Left ventricle myocardium inferior (tissue), 1 donor: ENCODE measurements at places on chromosomes 11 and 22. TPM values are rescaled to one million over a fixed set of nuclear protein-coding genes. Genes with fewer than 3 reads are reported as not detected.

DNA sequence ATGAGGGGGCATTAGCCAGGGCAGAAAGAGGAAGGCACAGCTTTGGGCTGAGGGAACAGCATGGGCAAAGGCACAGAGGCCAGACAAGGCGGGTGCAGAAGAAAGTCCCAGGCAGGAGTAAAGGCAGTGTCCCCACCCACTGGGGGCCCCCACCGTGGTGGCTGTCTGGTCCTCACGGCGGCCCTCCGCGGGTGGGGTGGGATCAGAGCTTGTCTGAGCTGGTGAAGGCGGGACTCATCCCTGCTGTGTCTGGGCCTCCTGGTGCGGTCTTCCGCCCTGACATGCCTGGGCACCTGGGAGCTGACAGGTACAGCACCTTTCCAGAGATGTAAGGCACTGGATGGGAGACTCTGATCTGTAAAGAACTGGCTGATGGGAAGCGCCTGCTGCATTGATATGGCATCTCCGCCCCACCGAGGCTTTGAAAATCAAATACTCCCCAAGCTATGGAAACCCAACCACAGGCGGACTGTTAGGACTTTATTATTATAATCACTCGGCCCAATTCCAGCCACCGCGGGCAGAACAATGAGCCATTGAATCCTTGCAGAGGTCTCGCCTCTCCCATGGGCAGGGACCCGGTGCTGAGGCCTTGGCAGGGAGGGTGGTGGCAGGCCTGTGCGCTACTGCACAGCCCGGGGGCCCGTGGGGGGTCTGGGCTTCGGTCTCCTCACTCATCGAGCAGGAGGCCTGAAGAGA lies 14.2 kb upstream of the GNB1L start:
- H3K27me3 ChIP-seq: no peaks in the 10 kb centered on the region
- no peaks in the 10 kb centered on the region for H3K36me3 ChIP-seq
- no peak overlapping the region for H3K27ac ChIP-seq
- peak; percentile 6 for DNase-seq
- H3K4me3 ChIP-seq: no peak overlapping the region

DNA sequence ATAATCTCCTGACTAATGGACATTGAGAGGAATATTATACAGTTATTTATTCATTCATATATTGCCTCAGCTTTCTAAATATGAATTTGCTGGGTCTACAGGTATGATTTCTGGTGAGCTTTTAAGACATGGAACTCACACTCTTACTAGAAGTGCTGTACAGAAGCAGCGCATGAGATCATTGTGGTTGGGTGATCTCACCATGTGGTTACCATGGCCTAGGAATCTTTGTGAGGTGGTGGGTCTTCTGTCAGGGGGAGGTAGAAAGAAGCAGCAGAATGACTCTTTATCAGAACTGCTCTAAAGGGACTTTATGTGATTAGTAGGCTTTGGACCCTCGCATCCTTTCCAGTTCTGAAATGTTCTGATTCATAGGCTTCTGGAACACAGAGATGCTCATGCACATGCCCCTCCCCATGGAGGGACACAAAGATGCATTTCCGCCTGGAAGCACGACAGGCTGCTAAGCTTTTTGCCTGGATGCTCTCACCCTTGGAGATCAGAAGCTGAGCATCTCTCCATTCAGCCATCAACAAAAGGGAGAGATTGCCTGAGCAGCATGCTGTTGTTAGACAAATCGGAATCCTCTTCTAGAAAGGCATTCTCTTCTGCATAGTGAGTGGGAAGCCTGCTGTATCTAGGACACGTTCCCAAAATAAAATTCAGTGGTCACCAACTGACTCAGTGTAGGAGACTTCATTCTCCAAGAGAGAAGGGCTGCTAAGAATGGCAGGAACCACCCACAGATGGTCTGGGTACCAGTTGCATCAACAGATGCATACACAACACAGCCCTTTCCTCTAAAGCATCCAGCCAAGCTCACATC lies 51.3 kb downstream of the KIRREL3 start:
- no peaks in the 10 kb centered on the region for H3K36me3 ChIP-seq
- H3K4me1 ChIP-seq: no peaks in the 10 kb centered on the region
- no peak overlapping the region for H3K4me3 ChIP-seq
- peaks cover 20% of the 10 kb centered on the region for H3K27me3 ChIP-seq
- no peak overlapping the region for H3K27ac ChIP-seq

GRCh38 chr22:40703174-40703573 lies 23.9 kb downstream of the MCHR1 start:
- H3K4me3 ChIP-seq: no peak overlapping the region
- no peaks in the 10 kb centered on the region for H3K36me3 ChIP-seq
- no peak for DNase-seq
- no peaks in the 10 kb centered on the region for H3K27me3 ChIP-seq
- H3K4me1 ChIP-seq: no peaks in the 10 kb centered on the region

GRCh38 chr11:87304412-87304811 lies 266.7 kb downstream of the TMEM135 start:
- H3K4me3 ChIP-seq: no peak overlapping the region
- no peak for DNase-seq
- no peak overlapping the region for H3K27ac ChIP-seq
- peaks cover under 1% of the 10 kb centered on the region for H3K36me3 ChIP-seq

DNA sequence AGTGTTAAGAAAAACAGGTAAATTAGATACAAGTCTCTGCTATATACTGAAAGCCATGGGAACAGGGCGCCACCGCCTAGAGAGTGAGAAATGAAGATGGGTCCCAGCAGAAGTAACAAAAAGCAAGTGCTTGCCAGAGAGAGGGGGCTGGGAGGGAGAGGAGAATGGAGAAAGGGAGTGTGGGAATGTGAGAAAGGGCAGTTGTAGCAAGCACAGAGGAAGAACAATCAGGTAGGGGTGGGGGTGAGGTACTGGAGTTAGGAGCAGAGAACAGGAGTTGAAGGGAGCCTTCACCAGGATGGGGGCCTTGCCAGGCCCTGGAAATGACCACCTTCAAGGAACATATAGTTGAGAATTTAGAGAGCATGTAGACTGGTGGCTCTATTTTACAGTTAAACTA lies 66.8 kb downstream of the TCF20 start:
- no peak overlapping the region for H3K27ac ChIP-seq
- peaks cover 8% of the 10 kb centered on the region for H3K36me3 ChIP-seq
- H3K4me1 ChIP-seq: no peaks in the 10 kb centered on the region
- no peak overlapping the region for H3K4me3 ChIP-seq
- no peak for DNase-seq

- DNase-seq: no peak
- H3K4me1 ChIP-seq: peaks cover 4% of the 10 kb centered on the region
- no peaks in the 10 kb centered on the region for H3K27me3 ChIP-seq
- H3K36me3 ChIP-seq: no peaks in the 10 kb centered on the region
Measured at GRCh38 chr11:100576718-100577021, 110.4 kb upstream of the ARHGAP42 start.

- H3K36me3 ChIP-seq: no peaks in the 10 kb centered on the region
- peak overlapping the region; percentile 89 for H3K27ac ChIP-seq
- peaks cover 40% of the 10 kb centered on the region for H3K4me1 ChIP-seq
- peak; percentile 71 for DNase-seq
Measured at GRCh38 chr11:69122630-69123431, 32.9 kb upstream of the SMIM38 start.

GRCh38 chr22:44661659-44662569 lies 40.1 kb upstream of the PRR5 start:
- H3K27ac ChIP-seq: no peak overlapping the region
- no peak overlapping the region for H3K4me3 ChIP-seq
- H3K36me3 ChIP-seq: no peaks in the 10 kb centered on the region
- H3K27me3 ChIP-seq: peaks cover 21% of the 10 kb centered on the region

GRCh38 chr11:34261820-34262219 lies 96.0 kb downstream of the ABTB2 start:
- no peaks in the 10 kb centered on the region for H3K36me3 ChIP-seq
- no peak for DNase-seq
- no peaks in the 10 kb centered on the region for H3K27me3 ChIP-seq
- H3K4me1 ChIP-seq: peaks cover 54% of the 10 kb centered on the region
- H3K4me3 ChIP-seq: no peak overlapping the region

GRCh38 chr22:30426388-30427353 lies 1.1 kb downstream of the MTFP1 start:
- H3K27ac ChIP-seq: peak overlapping the region; percentile 85
- H3K27me3 ChIP-seq: no peaks in the 10 kb centered on the region
- peak overlapping the region; percentile 89 for H3K4me3 ChIP-seq
- H3K36me3 ChIP-seq: no peaks in the 10 kb centered on the region
- DNase-seq: peak; percentile 68
- H3K4me1 ChIP-seq: peaks cover 46% of the 10 kb centered on the region

DNA sequence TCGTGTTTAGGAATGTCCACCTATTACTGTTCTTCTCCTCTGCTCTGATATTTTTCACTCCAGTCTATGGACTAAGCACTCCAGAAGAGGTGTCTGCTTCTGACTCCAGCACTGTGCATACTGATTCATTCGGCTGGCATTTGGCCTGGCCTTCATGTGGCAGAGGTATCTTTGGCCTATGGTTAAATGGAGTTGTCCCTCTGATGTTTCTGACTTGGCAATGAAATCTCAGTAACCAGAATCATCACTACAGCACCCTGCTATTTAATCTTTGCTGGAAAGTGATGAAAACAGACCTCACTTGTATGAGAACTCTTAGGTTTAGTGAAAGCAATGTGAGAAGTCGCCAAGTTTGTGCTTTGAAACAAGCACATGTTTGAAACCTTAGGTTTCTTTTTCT lies 155.2 kb downstream of the MAML2 start:
- H3K27ac ChIP-seq: peak overlapping the region; percentile 63
- peaks cover 15% of the 10 kb centered on the region for H3K4me1 ChIP-seq
- no peak overlapping the region for H3K4me3 ChIP-seq
- no peaks in the 10 kb centered on the region for H3K27me3 ChIP-seq
- DNase-seq: peak; percentile 29
- no peaks in the 10 kb centered on the region for H3K36me3 ChIP-seq

GRCh38 chr11:3989276-3989920 lies 105.2 kb upstream of the RRM1 start:
- peaks cover 28% of the 10 kb centered on the region for H3K4me1 ChIP-seq
- H3K36me3 ChIP-seq: no peaks in the 10 kb centered on the region
- no peak for DNase-seq
- no peak overlapping the region for H3K27ac ChIP-seq

- no peak for DNase-seq
- H3K4me3 ChIP-seq: no peak within 1 kb of the TSS
- peaks cover 78% of the 10 kb centered on the region for H3K27me3 ChIP-seq
- H3K27ac ChIP-seq: no peak within 1 kb of the TSS
- H3K4me1 ChIP-seq: no peaks in the 10 kb centered on the region
- H3K36me3 ChIP-seq: no peaks in the 10 kb centered on the region
Measured at GRCh38 chr22:30471616-30472318, at the start of gene SEC14L3. Gene SEC14L3, minus strand, starts transcription at chr22:30472017. Its CDS starts 59 bp downstream, at chr22:30471958.

- no peak overlapping the region for H3K4me3 ChIP-seq
- peak; percentile 22 for DNase-seq
- H3K4me1 ChIP-seq: no peaks in the 10 kb centered on the region
- H3K27me3 ChIP-seq: peaks cover 93% of the 10 kb centered on the region
- no peak overlapping the region for H3K27ac ChIP-seq
Measured at GRCh38 chr22:27137871-27138337, 480.5 kb downstream of the MIAT start.

DNA sequence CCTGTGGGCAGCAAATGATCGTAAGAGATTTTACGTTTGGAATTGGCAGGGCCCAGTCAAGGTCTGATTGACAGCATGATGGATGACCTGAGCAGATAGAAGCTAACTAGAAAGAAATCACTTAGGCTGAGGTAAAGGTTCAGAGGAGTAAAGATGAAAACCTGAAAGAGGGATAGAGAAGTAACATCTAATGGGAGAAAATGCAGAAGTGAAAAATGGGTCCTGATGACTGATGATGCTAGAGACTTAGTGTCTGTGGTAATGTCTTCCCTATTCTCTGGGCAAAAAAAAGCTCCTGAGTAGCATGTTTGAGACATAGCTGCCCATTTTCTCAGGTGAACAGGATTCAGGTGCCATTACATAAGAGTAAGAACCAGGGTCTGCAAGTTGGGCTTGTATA lies 628.8 kb upstream of the ANO5 start:
- H3K4me3 ChIP-seq: no peak overlapping the region
- H3K36me3 ChIP-seq: no peaks in the 10 kb centered on the region
- no peak overlapping the region for H3K27ac ChIP-seq
- no peaks in the 10 kb centered on the region for H3K4me1 ChIP-seq

DNA sequence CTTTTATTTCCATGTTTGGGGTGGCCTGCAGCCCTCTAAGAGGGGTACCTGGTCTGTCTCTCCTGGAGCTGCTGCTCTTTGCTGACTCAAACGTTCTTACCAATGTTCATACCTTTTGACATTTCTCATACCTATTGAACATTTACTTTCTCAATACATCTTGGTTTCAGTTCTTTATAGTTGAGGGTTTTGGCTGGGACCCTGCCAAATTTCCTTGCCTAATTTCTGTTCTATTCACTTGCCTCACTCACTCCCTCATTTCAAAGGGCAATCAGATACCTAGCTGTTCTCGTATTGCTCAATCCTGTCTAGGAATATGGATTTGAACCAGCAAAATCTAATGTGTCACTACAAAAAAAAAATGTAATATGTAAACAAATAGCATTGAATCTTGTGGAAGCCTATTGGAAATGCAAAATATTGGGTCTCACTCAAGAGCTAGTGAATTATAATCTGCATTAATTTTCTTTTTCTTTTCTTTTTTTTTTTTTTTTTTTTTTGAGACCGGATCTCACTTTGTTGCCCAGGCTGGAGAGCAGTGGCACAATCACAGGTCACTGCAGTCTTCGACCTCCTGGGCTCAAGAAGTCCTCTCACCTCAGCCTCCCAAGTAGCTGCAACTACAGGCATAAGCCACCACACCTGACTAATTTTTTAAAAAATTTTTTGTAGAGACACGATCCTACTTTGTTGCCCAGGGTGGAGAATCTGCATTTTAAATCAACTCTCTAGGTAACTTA lies 7.5 kb downstream of the OR6M1 start:
- H3K27me3 ChIP-seq: no peaks in the 10 kb centered on the region
- no peak for DNase-seq
- H3K27ac ChIP-seq: no peak overlapping the region
- H3K36me3 ChIP-seq: no peaks in the 10 kb centered on the region
- no peak overlapping the region for H3K4me3 ChIP-seq

- no peak for DNase-seq
- no peak overlapping the region for H3K4me3 ChIP-seq
- H3K36me3 ChIP-seq: no peaks in the 10 kb centered on the region
- no peak overlapping the region for H3K27ac ChIP-seq
- H3K4me1 ChIP-seq: peaks cover 10% of the 10 kb centered on the region
Measured at GRCh38 chr11:34423300-34423699, 15.4 kb upstream of the CAT start.

DNA sequence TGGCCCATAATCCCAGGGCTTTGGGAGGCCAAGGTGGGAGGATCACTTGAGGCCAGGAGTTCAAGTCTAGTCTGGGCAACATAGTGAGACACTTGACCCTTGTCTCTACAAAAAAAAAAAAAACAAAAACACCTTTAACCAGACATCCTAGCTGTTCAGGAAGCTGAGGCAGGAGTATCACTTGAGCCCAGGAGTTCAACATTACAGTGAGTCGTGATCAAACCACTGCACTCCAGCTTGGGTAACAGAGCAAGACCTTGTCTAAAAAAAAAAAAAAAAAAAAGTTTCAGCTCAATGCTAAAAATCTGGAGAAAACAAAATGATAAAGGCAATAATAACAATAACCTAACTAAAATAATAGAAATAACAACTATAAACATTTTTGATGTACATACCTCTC lies 22.6 kb upstream of the APLP2 start:
- H3K36me3 ChIP-seq: no peaks in the 10 kb centered on the region
- DNase-seq: no peak
- no peak overlapping the region for H3K4me3 ChIP-seq
- no peaks in the 10 kb centered on the region for H3K27me3 ChIP-seq

RASL10A gene
- total RNA-seq: 1.4 TPM

SEPTIN3 gene
- total RNA-seq: not detected

HEPN1 gene
- not detected for total RNA-seq

CCDC15 gene
- 0.25 TPM for total RNA-seq

TMEM25 gene
- total RNA-seq: 7.8 TPM

UCP3 gene
- 2.7 TPM for total RNA-seq

CDC42EP1 gene
- total RNA-seq: 17.7 TPM

SNU13 gene
- 197 TPM for total RNA-seq

A4GALT gene
- 94.9 TPM for total RNA-seq

C11orf86 gene
- not detected for total RNA-seq
